T-helper 17 cell (primary cell): ENCODE measurements at places on chromosomes 4 and X. TPM values are rescaled to one million over a fixed set of nuclear protein-coding genes. Genes with fewer than 3 reads are reported as not detected.

DNA sequence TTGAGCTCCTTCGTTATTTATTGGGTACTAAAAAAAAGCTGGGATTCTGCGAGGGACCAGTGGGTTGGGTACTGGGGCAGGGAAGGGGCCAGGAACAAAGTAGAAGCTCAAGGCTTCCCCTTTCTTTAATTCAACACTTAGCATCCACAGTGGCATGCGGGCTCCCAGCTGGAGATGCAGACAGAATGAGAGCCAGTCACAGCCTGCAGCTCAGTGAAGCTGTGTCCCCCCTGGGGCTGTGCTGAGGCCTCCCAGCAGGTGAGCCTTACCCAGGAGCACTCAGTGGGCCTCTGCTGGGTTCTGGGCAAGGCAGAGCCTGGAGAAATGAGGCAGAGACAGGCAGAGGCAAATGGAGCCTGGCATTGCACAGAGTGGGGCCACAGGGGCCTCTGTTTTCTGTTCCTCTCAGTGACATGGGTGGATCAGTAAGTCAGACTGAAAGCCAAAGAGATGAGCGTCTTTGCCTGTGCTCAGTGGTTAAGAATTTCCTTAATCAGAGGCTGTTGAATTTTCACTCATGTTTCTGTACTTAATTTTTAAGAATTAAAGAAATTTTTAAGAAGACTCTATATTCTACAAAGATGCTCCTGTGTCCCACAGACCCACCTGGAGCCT lies 181.4 kb upstream of the RBPJ start:
- no peak for DNase-seq
- H3K4me1 ChIP-seq = peaks cover 10% of the 10 kb centered on the region
- no peaks in the 10 kb centered on the region for H3K27me3 ChIP-seq
- peak overlapping the region; percentile 41 for H3K27ac ChIP-seq
- H3K36me3 ChIP-seq = no peaks in the 10 kb centered on the region
- no peak overlapping the region for H3K4me3 ChIP-seq

DNA sequence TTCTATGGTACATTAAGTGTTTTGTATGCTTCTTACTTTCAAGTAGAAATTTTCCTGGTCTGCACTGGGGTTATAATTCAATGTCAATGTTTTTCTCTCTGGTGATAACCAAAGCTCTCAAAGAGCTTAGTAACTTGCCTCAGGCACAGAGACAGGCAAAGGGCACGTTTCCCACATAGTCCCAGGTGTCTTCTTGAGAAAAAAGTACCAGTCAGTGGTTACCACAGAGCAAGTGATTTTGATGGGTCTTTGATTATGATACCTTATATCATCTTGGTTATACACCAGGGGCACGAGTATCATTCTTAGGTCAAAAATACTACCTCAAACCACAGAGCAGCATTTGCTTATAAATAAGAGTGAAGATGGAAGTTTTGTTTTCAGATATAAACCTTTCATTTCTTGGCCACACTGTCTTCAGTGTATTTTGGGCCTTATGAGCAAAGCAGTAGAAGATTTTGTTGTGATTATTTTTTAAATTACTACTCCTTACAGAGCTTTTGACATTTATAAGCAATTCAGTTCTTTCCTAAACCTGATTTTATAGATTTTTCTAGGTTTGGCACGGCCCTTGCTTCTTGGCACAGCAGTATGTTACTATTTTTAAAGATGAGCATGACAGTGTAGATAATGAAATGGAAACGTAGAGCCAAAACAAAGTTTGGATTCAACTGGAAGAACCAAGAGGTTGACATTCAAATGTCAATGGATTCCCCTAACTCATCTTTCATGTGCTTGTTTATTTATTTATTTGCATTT lies 85.3 kb upstream of the TLL1 start:
- H3K4me1 ChIP-seq = no peaks in the 10 kb centered on the region
- DNase-seq = no peak
- H3K27ac ChIP-seq = no peak overlapping the region
- H3K36me3 ChIP-seq = no peaks in the 10 kb centered on the region

GRCh38 chr4:8107146-8107657 lies 51.4 kb downstream of the ABLIM2 start:
- no peak overlapping the region for H3K27ac ChIP-seq
- no peak for DNase-seq
- H3K27me3 ChIP-seq = peaks cover 9% of the 10 kb centered on the region
- H3K36me3 ChIP-seq = peaks cover under 1% of the 10 kb centered on the region

GRCh38 chrX:107971636-107972035 lies 10.5 kb downstream of the TEX13B start:
- no peaks in the 10 kb centered on the region for H3K4me1 ChIP-seq
- no peaks in the 10 kb centered on the region for H3K36me3 ChIP-seq
- H3K27me3 ChIP-seq = no peaks in the 10 kb centered on the region
- H3K4me3 ChIP-seq = no peak overlapping the region
- H3K27ac ChIP-seq = no peak overlapping the region
- no peak for DNase-seq

DNA sequence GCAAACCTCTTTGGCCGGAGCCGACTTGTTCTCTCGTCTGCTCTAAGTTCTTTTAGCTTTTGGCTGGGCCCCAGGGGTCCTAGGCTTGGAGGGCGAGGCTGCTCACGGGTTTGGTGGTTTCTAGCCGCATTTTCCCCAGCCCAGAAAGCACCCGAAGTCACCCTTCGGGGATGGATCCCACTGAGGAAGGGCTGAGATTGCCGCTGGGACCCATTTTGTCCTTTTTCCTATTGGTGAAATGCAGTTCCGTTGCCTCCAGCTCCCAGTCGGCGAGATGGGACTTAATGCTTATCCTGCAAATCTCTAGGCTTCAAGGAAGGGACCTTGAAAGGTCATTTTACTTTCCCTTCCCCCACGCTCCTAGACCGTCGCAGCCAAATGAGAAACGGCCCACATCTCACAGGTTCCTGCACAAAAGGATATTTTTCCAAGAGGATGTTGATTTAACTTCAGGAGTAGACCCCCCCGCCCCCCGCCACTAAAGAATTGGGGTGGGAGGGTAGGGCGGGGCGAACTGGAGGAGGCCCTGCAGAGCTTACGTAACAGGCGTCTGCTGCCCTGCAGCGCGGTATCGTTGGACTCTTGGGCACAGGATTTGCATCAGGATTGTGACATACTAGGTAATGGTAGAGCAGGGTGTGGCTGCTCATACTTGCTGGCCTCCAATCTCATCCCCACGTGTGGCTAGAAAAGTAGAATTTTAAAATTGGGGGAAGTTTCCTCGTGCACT lies 564 bp downstream of the PGK1 start:
- H3K4me1 ChIP-seq = peaks cover 28% of the 10 kb centered on the region
- H3K4me3 ChIP-seq = peak overlapping the region; percentile 89
- peak overlapping the region; percentile 91 for H3K27ac ChIP-seq

GRCh38 chr4:121273191-121273590 lies 107.6 kb downstream of the QRFPR start:
- no peak for DNase-seq
- H3K4me1 ChIP-seq = peaks cover 8% of the 10 kb centered on the region
- no peak overlapping the region for H3K27ac ChIP-seq
- no peak overlapping the region for H3K4me3 ChIP-seq
- H3K36me3 ChIP-seq = no peaks in the 10 kb centered on the region

DNA sequence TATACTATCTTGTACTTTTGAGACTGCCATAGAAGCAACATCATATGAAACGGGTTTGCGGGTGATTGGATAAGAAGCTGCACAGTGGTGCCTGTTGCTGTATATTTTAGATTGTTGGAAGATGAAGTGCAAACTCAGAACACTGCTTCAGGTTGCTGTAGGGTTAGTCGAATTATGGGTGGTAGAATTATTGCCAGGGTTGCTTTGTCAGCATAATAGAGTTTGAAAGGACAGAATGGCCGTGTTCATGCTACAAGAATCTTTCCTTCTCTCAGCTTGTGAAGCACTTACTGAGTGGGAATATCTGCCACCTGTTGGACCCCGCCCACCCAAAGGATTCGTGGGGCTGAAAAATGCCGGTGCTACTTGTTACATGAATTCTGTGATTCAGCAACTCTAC lies 115.5 kb downstream of the USP9X start:
- H3K36me3 ChIP-seq = peaks cover 8% of the 10 kb centered on the region
- H3K27me3 ChIP-seq = no peaks in the 10 kb centered on the region
- peaks cover 8% of the 10 kb centered on the region for H3K4me1 ChIP-seq
- peak overlapping the region; percentile 39 for H3K27ac ChIP-seq
- DNase-seq = no peak

- H3K27ac ChIP-seq = no peak overlapping the region
- H3K4me1 ChIP-seq = no peaks in the 10 kb centered on the region
- H3K4me3 ChIP-seq = no peak overlapping the region
- H3K27me3 ChIP-seq = peaks cover 4% of the 10 kb centered on the region
These were observed 119.1 kb downstream of the PAPSS1 start for GRCh38 chr4:107600983-107601382.

AFF1 gene
- total RNA-seq = 105 TPM
